Stimulated activated CD4-positive, alpha-beta T cell treated with anti-CD3 and anti-CD28 coated beads, TNF-alpha, amount 100 ng/mL, for 4 hours (primary cell): ENCODE measurements at places on chromosomes 1 and 21.

GRCh38 chr1:61427510-61427909 lies 297.4 kb downstream of the TM2D1 start:
- no peak for DNase-seq

GRCh38 chr1:211520641-211521040 lies 28.7 kb upstream of the RD3 start:
- no peak for DNase-seq

DNA sequence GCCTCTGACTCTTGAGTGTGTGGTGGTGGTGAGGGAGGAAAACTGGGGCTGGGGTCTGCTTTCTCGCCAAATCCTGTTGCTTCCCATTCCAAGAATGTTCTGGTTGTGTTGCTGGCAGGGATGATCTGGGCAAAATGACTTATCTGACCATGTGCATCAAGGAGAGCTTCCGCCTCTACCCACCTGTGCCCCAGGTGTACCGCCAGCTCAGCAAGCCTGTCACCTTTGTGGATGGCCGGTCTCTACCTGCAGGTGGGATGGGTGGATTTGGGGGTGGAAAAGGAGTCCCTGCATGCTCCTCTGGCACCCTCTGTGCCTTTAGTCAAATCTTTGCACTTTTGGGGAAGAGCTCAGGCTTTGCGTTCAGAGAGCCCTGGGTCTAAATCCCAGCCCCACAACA lies 18.1 kb downstream of the CYP4B1 start:
- DNase-seq = no peak

DNA sequence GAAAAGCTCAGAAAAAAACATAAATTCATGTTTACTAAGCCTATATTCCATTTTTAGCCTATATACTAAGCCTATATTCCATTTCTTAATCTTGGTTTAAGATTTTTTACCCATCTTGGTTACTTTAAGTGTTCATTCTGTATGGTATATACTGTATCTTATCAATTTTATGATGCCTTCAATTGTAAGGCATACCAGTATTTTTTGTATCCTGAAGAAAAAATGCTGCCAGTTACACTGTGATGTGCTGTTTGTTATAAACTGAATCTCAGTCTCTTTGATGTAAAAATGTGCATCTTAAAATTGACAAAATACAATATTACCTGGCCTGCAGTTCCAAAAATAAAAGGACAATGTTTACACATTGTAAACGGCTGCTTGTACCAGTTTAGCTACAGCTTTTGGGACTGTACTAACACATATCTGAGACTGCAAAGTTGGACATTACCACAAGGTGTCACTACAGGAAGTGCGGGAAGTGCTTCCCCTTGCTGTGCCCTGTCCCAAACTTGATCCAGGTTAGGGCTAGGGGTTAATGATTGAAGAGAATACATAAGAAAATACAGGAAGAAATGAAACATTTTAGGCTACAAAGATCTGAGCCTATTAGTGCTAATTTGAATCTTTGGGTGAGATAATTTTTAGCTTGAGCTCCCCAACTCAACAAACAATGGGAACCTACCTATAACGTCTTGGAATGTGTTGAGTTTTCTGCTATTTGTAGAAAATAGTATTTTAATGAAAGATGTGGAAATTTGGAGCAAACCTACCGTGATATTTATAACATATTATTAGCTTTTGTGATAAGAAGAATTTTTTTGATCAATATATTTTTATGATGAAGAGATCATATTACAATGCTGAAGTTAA lies 108.9 kb downstream of the LBR start:
- no peak for DNase-seq

DNA sequence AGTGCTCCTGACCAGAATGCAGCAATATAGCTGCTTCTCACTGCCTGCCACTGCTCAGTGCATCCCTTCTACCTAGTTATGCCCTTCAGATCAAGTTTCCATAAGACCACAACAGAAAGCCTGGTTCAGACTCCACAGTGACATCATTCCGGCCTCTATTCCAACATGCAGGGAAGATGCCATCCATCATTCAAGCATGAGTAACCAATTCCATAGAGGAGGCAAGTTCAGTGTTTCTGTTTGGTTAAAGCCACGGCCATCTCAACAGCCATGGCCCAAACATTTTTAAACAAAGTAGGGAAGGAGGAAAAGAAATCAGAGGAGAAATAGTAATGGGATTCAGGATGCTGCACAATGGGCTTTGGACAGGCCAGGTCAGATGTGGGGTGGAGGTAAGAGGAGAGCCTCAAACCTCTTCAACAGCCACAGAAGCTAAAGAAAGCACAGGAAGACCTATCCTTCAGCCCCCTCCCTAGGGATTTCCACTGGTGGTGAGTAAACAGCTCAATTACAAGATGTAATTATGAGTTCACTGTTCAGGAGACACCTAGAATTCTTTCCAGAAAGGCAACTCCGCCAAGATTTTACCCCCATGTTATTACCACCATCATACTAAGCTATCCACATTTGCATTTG lies 484.9 kb downstream of the SETD4 start:
- DNase-seq = no peak

GRCh38 chr1:10324627-10325026 lies 74.2 kb upstream of the PGD start:
- no peak for DNase-seq
